Astrocyte (in vitro differentiated cells and primary cell): ENCODE measurements at places on chromosomes 7 and 10. TPM values are rescaled to one million over a fixed set of nuclear protein-coding genes. Genes with fewer than 3 reads are reported as not detected.

The SPDYE2 gene
- not detected in 2 replicates for total RNA-seq

The GOLGA7B gene
- total RNA-seq, result 0.16 TPM in 1 of 2 replicates, not detected in the other

The VIPR2 gene
- 0.43 and 0.68 TPM in 2 replicates for total RNA-seq

The GIMAP5 gene
- 0.14 TPM in 1 of 2 replicates, not detected in the other for total RNA-seq

The C7orf57 gene
- total RNA-seq, result not detected in 2 replicates
